Hematopoietic multipotent progenitor cell treated with erythropoietin and hydrocortisone succinate and interleukin-3 and kit ligand, for 4 days (in vitro differentiated cells): ENCODE measurements at places on chromosomes 6 and 20.

DNA sequence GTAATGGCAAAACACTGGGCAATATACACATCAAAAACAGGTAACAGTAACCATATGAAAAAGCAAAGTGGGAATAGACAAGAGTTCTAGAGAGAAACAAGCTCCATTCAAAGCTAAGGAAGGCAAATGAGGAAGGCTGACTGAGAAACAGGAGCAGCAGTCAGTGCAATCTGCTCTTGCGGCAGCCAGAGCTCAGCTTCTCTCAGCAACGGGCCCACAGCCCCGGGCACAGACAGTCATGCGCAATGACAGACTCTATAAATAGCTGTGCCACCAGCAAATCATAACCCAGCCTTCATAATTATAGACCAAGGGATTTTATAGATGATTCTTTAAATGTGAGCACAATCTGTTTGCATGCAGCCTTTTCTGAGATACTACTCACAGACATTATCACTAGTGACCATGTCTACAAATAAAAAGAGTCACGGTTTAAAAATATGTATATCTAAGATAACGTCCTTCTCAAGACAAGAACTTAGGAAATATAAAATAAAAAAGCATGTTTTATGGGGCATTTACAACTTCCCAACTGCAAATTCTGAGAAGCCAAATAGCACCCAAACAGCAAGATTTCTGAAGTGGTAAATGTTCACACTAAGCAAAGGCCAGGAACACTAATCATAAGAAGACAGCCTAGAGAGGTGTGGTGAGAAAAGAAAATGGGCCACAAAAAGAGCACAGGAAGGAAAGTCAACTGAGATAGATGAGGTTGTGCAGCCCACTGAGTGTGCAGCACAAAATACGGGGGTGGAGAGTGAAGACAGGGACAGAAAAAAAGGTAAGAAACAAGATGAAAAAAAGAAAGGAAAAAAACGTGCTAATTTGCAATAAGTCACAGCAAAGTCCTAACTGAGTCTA, 39.9 kb upstream of the BEND6 start:
- peak; percentile 81 for DNase-seq

GRCh38 chr6:115120391-115120790, 777.6 kb upstream of the HS3ST5 start:
- DNase-seq = no peak

DNA sequence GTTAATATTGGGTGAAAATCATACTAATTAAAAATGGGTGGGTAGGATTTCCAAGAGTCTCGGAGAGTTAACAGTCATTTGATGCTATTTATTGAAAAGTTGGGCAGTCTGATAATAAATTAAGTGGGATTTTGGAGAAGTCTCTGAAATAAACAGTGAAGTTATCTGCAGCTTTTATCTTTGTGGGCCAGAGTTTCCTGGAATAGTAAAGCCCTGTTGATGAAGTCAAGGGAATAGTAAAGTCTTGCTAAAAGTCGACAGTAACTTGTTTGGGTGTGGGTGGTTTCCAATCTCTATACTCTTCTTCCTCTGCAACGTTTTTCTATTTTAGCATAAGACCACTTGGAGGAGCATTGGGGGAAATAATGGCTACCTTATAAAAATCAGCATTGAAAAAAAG, 493.6 kb downstream of the EPM2A start:
- DNase-seq = peak; percentile 15

DNA sequence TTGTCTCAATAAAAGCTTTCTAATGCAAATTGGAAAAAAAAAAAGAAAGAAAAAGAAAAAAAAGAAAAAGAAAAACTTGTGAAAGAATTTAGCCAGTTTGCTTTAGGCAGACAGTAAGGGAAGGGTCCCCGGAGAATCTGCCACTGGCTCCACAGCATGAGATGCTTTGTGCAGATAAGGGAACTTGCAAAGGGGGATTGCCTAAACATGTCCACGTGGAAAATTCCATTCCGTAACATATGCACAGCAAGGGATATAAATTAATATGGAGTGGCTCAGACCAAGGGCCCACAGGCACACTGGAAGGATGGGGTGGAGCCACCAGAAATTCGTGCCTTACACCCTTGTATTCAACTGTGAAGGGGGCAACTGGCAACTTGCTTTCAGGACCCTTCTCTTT, 45.4 kb downstream of the MKKS start:
- DNase-seq = no peak

DNA sequence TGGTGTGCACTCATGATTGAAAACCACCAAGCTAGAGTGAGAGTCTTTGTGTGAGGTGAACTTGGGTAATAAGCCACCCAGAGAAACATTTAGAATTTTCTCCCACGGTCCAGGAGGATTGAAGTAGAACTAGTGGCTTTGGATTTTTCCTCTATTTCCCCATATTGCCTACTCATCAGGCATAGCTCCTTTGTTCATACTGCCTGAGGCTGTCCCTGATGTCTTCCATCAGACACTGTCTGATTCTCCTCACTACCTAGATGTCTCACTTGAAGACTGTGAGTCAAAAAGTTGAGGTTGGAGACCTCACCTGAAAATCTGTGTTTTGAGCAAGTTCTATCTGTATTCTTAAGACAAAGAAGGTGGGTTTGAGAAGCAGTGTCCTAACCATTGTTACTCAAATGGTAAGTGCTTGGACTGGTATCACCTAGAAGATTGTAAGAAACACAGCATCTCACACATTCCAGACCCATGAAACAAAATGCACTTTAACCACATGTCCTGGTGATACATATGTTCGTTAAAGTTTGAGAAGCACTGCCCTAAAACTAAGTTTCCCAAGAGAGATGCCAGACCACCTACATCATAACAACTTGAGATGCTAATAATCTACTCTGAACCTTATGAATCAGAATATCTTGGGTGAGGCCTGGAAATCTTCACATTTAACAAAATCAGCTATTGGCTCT, 523.4 kb upstream of the BTBD3 start:
- no peak for DNase-seq

DNA sequence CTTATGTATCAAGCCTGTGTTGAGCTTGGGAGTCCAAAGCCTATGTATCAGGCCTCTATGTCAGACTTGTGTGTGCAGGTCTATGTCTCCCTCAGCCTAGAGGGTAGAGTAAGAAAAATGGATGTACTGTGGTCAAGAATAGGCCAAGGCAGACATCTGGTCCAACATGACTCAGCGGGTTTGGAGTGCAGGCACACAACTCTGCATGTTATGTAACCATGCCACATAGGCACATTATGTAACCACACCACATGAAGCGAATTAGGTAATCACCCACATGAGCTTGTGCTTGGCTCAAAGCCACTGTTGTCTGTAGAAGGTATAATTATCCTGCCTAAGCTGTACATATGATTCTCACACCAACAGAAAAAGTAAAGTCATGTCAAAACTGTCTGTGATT, 1190.5 kb upstream of the EYS start:
- peak; percentile 73 for DNase-seq

- no peak for DNase-seq
Measured at GRCh38 chr20:38599410-38599882, 2.2 kb upstream of the ARHGAP40 start.

DNA sequence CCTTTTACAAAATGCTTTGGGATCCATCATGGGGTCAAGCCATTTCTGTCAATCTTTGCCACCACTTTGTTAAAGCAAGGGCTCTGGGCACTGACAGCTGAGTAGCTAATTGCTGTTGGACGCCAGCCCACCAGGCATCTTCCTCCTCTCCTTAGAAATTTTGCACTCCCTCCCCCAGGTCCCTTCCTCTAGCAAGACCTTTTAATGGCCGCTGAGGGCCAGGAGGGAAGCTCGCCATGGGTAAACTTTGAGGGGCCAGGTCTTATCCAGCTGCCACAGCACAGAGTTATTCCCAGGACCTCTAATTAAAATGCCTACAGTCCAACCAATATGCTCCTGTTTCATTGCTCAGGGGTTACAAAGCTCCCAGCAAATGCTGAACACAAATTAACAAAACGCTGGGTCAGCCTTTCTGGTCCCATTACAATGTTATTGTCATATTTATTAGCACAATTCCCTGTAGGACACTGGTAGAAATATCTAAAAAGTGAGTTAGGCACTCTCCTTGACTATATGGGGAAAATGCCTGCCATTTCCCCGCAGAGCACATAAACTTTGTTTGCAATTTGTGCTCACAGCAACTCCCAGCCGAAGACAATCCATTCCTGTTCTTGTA, 16.8 kb downstream of the SCML4 start:
- DNase-seq = no peak

DNA sequence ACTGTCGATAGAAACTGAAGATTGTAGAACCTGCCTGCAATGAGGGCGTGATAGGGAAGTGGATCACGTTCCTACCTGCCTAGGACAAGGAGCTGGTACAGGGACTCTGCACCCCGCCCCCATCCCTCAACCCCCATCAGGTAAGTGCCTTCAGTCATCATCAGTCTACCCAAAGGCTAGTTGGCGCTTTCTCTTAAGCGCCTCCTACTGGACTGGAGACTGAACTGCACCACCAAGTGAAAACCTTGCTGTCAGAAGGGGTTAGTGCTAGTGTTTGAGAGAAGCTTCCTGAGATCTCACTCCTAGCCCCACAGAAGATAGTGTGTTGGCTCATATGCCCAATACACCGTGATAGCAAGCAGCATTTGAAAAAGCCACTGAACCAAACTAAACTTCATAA, 706.5 kb upstream of the MAN1A1 start:
- DNase-seq = peak; percentile 20

DNA sequence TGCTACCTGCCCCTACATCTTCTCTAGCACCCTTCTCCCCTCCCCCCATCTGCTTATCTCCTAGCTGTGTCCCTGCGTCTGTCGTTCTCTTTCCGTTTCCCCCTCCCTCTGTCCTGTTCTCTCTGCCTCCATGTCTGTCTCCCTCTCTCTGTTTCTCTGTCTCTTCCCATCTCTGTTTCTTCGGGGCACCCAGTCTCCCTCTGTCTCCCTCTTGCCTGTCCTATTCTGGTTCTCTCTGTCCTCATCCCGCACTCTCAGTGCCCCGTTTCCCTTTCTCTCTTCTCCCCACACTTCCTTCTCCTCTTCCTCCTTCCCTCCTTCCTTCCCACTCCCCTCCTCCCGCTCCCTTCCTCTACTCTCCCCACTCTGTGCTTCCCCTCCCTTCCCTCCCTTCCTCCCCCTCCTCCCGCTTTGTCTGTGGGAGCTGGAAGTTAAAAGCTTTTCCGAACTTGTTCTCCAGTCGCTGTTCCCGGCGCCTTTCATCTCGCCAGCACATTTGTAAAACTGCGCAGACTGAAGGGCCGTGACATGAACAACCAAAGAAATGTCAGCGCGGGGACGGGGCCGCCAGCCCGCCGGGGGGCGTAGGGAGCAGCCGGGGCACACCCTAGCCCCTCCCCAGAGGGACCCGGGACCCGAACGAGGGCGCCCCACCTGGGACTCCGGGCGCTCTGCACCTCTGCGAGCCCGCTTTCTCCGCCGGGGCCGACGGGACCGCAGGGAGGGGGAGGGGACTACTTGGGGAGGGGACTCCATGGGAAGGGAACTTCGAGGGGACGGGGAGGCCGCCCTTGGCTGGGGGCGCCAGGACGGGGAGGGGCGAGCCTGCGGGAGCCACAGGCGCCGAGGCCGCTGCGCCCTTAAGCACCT, 4.0 kb upstream of the CDH22 start:
- no peak for DNase-seq

GRCh38 chr20:475463-476357, 13.4 kb upstream of the TBC1D20 start:
- no peak for DNase-seq

- DNase-seq = no peak
Measured at GRCh38 chr20:2794202-2794748, 6.2 kb downstream of the CPXM1 start.

GRCh38 chr20:22744341-22745193, 160.2 kb upstream of the FOXA2 start:
- no peak for DNase-seq

GRCh38 chr6:163001330-163001729, 273.6 kb downstream of the PACRG start:
- DNase-seq = no peak

GRCh38 chr6:90581146-90581545, 5.7 kb downstream of the MAP3K7 start:
- no peak for DNase-seq

DNA sequence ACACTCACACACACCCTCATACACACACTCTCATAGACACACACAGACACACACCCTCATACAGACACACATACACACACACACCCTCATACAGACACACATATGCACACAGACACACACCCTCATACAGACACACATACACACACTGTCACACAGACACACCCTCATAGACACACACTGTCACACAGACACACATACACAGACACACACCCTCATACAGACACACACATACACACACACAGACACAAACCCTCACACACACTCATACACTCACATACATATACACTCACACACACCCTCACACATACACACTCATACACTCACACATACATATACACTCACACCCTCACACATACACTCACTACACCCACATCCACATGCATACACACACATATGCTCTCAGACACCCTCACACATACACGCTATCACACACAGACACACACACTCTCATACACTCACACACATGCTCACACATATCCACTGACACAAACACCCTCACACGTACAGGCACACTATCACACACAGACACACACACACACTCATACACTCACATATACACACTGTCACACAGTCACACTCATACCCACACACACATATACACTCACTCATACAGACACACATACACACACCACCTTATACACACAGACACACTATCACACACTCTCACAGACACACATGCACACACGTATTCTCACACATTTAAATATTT, 9.1 kb downstream of the ADIG start:
- no peak for DNase-seq
